CD14-positive monocyte (primary cell): ENCODE measurements at places on chromosomes 12 and 14.

DNA sequence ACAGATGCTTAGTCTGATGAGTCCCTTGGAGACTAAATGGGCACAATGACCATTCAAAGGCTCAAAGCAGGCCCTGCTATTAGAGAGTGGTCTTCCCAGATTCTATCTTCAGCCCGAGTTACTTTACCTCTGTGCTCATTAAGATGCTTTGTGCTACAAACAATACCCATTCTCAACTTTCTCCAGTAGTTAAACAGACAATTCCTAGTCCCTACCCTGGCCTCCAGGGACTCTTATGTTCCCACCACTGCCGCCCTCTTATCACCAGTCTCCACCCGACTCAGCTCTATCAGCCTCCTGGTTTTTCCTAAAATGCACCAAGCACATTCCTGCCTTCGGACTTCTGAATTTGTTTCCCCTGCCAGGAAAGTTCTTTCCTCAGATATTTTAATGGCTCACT lies 25.6 kb upstream of the GPHB5 start:
- no peak for DNase-seq

- no peak for DNase-seq
These were observed 305.7 kb upstream of the SSTR1 start for GRCh38 chr14:37901978-37902377.

- no peak for DNase-seq
These were observed 49.1 kb upstream of the RGS6 start for GRCh38 chr14:71883094-71883493.

DNA sequence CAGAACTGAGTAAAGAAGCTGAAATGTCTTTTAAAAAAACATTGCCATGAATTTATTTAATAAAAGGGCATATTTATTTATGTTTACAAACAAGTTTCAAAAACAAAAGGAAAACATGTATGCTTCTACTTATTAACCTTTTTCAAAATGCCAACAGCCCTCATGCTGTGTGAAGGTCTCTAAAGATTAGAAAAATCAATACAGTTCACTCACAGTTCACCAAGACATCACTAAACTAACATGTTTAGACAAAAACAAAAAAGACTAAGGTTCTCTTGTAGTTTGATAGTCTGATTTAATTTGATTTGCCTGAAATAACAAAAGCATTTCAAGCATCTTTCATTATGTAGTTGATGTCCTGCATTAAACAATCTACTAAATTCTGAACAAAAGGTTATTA lies 63.9 kb upstream of the POC1B start:
- DNase-seq = no peak

DNA sequence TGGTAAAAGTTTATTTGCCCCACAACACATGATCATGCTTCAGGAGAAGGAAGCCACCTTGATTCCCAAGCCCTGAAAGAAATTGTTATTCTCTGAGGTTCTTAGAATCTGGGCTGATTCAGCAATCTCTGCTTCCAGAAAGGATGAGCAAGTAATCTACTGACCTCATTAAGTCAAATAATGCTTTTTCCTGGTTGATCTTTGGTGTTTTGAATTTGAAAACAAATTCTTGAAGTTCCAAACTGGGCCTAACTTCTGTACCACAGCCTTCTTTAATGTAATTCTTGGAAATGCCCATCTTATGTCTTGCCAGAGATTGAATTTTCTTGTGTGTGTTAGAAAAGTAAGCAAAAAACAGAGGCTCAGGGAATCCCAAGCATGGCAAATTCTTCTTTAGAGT lies 319.2 kb upstream of the DDHD1 start:
- no peak for DNase-seq

DNA sequence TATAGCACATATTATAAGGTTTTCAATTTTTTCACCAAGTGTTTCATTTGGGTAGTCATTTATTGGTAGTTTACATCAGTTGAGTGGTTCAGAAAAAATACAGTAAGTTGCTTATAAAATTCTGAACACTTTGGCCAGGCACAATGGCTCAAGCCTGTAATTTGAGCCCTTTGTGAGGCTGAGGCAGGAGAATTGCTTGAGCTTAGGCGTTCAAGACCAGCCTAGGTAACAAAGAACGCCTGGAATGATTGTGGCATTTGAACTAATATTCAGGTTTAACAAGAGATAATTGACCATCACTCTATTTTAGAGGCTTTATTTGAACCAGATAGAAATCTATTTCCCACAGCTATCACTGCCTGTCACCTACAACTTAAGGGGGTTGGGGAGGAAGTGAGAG lies 22.7 kb downstream of the HIF1A start:
- DNase-seq = no peak

GRCh38 chr14:93155667-93156066 lies 29.0 kb downstream of the MOAP1 start:
- DNase-seq = no peak

- no peak for DNase-seq
These were observed 43.3 kb downstream of the TSPAN11 start for GRCh38 chr12:30969606-30970395.

DNA sequence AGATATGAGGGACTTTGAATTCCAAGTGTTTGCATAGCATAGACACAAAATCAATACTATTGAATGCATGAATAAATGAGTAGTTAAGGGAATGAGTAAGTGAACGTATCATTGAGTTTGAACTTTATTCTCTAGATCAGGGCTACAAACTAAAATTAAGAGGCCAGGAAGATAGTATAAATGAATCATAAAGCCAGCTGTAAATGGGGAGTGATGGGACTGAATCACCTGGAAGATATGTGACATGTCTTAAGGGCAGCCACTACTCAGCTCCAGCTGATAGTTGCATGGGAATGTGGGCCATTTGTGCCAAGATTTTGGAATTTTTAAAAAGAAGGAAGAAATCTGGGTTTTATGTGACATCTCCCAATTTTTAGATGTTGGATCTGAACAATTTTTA lies 229.9 kb downstream of the AKAP6 start:
- DNase-seq = no peak

GRCh38 chr12:51520576-51521325 lies 70.3 kb upstream of the SCN8A start:
- DNase-seq = no peak

DNA sequence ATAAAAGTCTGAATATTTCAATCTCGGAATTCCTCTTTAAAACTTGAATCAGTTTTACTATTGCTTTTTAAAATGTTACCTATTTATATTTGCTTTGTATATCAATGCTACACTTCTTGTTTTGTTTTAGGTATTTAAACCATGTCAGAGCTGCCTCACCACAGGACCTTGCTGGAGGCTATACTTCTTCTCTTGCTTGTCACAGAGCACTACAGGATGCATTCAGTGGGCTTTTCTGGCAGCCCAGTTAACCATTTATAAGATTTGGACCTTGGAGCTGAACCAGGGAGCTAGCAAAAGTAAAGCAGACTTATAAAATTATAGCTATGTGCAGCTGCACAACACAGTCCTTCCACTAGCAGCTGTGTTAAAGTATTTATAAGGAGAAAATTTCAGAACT lies 12.8 kb downstream of the TRMT5 start:
- no peak for DNase-seq

DNA sequence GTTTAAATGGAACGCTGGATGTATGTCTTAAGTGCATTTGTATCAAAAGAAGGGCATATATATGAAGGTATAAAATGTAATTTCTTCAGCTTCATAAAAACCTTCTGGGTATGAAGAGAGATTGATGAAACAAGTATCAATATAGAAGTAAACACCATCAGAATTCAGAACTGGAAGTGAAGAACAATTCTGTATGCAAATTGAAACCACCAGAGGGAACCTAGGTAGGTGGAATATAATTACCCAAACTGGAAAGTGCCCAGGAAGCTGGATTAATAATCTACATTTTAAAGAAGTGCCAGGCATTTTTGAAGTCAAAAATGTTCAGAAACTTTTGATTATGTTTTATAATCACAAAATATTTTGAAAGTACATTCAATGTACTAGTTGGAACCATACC lies 336.2 kb upstream of the GARIN6 start:
- DNase-seq = no peak

GRCh38 chr12:50617657-50618056 lies 112.9 kb downstream of the DIP2B start:
- DNase-seq = no peak

DNA sequence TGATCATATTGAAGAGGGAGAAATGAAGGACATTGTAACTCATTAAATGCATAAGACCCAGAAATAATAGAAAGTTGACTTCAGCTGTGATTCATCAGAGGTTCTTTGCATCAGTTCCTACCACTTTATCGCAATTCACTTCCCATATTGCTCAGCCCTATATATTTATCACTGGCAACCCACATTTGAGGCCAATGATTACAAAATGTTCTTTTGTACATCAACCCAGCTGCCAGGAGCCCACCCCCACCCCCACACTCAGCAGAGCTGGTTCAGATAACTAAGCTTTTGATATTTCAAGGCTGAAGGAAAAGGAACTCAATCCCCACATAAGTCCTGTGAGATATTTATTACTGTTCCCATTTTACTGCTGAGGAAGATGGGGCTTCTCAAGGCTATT lies 51.2 kb upstream of the TMPO start:
- DNase-seq = peak; percentile 89

GRCh38 chr14:47207617-47208016 lies 467.8 kb downstream of the MDGA2 start:
- DNase-seq = no peak

DNA sequence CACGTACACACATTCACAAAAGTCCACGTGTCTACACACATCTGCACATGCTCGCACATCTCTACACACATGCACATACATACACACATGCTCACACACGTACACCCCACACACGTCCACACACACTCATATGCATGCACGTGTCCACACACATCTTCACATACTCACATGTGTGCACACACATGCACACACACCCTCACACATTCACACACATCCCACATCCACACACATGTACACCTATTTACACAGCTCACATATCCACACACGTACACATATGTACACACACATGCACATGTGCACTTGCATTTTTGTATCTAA lies 3.6 kb downstream of the ADGRD1 start:
- DNase-seq = no peak

DNA sequence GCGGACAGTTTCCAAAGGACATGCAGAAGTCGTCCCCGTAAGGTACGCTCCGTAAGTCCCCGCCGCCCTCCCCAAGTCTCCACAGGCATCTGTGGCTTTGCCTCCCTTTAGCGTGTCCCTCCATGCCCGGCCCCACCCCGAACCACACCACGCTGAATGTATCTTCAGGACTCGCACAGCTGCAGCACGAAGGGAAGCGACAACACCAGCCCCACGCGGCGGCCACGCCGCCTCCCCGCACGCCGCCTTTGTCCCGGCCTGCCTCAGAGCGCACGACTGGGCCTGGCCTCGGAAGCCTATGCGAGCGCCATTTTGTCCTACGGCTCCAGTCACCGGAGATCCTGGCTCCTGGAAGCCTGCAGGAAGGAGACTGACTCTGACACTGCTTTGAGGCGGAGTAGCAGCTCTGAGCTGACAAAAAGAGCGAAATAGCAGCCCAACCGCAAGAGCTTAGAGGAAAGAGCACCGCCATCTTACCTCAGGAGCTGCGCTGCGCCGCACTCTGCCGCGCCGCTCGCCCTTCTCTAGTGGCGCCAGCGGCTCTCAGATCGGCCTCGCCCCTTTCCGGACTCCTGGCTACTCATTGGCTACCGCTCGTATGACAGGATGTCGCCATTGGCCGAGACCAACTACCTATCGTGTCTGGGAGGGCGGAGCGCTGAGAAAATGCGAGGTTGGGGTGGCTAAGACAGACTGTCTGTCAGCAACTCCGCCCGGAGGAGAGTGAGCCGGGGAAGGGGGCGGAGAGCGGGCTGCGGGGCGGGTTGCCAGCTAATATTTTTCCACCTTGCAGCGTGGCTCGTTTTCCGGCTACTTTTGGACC lies at the start of gene KANSL2:
KANSL2 (minus strand) TSS at position 529 of the 823 bp plus-strand sequence. CDS start 606 bp downstream, outside the sequence.
- peak; percentile 94 for DNase-seq

- peak; percentile 45 for DNase-seq
These were observed 61.3 kb downstream of the PHLDA1 start for GRCh38 chr12:75970310-75970709.

GRCh38 chr12:58711974-58712373 lies 208.3 kb downstream of the LRIG3 start:
- DNase-seq = no peak

GRCh38 chr12:28036940-28037339 lies 64.4 kb upstream of the PTHLH start:
- no peak for DNase-seq

DNA sequence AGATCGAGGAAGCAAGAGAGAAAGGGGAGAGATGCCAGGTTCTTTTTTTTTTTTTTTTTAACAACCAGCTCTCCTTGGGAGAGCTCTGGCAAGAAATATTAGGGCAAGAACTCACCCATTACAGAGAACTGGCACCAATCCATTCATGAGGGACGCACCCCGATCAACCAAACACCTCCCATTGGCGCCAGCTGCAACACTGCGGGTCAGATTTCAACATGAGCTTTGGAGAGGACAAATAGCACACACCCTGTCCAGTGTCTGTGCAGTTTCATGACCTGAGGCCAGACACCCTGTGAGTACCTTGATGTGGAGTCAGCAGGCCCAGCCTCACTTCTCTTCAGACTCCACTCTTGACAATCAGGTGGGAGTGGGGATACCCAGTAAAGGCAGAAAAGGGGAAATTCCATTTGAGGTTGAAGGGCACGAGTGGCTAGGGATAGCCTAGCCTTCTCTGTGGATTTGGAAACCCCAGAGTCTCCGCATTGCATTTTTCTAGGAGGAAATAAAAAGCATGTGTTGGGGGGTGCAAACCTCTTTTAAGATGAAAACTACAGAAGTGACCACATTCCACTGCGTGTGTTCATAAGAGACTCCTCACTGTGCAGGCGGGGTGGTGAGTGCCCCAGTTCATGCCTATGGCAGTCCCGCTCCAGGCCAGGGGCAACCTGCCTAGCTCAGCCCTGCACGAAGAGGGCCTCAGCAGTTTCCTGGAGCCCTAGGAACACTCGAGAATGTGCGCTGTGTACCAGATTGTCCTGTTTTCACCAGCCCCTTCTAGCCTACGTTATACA lies 42.4 kb upstream of the GPATCH2L start:
- no peak for DNase-seq

GRCh38 chr14:76352639-76353281 lies 23.2 kb upstream of the ESRRB start:
- DNase-seq = peak; percentile 34

DNA sequence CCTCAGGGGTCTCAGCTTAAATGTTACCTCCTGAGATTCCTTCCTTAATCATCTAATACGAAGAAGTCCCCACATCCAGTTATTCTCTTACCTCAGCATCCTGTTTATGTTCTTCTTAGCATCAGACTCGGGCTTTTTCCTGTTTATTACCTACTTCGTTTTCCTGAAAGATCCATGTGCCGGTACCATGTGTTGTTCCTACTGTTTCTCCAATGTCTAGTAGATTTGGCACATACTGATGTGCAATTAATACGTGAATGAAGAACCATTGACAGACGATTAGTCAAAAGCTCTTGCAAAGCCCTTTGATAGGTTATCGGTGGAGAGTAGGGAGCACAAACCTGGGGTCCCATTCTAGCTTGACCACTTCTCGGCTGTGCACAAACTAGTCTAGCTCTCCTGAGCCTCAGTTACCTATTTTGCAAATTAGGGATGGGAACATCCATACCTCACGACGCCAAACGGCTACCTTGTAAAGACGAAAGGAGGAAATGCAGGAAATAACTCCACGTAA lies 735 bp upstream of the MAPKAPK5 start:
- no peak for DNase-seq

DNA sequence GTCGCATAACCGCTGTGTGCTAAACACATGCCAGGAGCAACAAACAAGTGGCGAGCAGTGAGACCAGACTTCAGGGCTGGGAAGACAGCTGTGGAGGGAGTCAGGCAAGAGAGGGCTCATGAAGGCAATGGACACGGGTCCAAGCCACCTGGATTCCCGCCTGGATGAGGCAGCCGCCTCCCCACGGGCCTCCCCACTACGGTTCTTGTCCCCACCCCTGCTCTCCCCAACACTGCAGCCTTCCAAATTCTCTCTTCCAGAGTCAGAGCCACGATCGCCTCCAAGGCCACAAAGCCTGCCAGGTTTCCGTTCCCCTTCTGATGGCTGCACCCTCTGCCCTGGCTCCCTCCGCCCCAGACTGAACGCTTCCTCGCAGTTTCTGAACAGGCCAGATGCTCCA lies 36.1 kb upstream of the PIWIL1 start:
- DNase-seq = no peak
